ENCODE measurements at places on chromosomes 3 and 15. TPM values are rescaled to one million over a fixed set of nuclear protein-coding genes. Genes with fewer than 3 reads are reported as not detected.

Gene SNAP23
- 5.6 TPM for total RNA-seq

- ATAC-seq: no peak
Measured at GRCh38 chr15:26631894-26632293, 141.0 kb downstream of the GABRB3 start.

GRCh38 chr15:101167753-101168462, 83.9 kb downstream of the CHSY1 start:
- ATAC-seq: peak; percentile 86

- no peak for ATAC-seq
Measured at GRCh38 chr3:87414271-87414670, 137.9 kb upstream of the POU1F1 start.

DNA sequence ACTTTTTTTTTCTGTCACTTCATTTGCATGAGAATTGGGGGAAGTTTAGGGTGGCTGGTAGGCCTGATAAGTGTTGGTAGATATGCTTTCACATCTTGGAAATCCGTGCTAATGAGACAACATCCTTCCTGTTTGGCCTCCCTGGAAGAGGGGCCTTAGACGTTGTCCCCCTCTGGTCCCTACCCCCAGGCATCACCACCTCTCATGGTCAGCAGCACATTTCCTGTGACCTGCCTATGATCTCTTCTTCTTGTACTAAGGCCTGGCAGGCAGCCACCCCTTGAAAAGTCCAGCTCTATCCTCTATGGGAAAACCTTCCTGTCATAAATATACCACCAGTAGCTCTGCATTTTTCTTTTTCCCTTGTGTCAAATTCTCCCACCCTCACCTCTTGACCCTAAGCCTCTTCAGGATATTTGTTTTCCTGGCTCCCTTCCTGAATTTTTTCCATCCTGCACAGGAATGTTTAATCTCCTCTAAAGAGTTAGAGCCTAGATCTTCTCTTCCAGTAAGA, 107.8 kb downstream of the SNRK start:
- no peak for ATAC-seq
